Gastroesophageal sphincter (tissue), 4 donors: ENCODE measurements at places on chromosomes 3 and 15.

- H3K4me1 ChIP-seq: no peaks in the 10 kb centered on the region
- ATAC-seq: no peak
These were observed 60.5 kb upstream of the BCL6 start for GRCh38 chr3:187805774-187806173.

DNA sequence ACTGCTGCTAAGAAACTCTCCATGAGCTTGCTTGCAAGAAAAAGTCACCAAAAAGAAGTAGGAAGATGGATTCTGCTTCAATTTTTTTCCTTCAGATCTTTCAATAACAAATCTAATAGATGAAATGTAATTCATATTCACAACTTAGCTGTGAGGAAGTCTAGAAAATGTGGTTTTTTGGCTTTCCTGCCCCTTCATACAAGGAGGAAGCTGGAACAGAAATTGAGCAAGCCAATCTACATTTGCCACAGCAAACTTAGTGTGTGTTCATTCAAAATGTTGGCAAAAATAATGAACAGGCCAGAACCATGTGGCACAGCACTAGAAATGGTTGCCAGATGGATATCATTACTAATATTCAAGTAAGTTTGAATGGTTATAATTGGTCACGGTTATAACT, 93.2 kb upstream of the NEDD4 start:
- no peaks in the 10 kb centered on the region for H3K36me3 ChIP-seq
- no peak for ATAC-seq
- no peaks in the 10 kb centered on the region for H3K27me3 ChIP-seq
- no peaks in the 10 kb centered on the region for H3K4me1 ChIP-seq

GRCh38 chr15:35136321-35137189, 51.5 kb upstream of the NANOGP8 start:
- no peaks in the 10 kb centered on the region for H3K36me3 ChIP-seq
- H3K27me3 ChIP-seq: no peaks in the 10 kb centered on the region
- no peaks in the 10 kb centered on the region for H3K4me1 ChIP-seq
- H3K27ac ChIP-seq: no peak overlapping the region
- no peak overlapping the region for H3K4me3 ChIP-seq

DNA sequence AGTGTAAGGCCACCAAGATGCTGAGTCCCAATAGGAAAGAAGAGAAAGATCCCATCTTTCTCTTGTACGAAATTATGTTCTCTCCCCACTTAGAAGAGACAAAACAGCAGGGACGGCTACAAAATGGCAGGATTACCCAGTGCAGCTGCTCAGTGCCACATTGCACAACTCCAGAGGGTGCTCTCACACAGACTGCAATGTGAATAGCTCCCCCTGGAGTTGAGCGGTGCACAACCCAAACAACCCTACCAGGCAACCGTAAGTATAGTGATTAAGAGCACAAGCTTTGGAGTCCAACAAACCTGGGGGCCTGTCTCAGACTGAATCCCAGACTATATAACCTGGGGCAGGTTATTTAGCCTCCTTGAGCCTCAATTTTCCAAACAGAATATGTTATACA, 3.1 kb upstream of the BHLHE40 start:
- H3K36me3 ChIP-seq: no peaks in the 10 kb centered on the region
- no peaks in the 10 kb centered on the region for H3K27me3 ChIP-seq
- H3K4me3 ChIP-seq: no peak overlapping the region
- H3K4me1 ChIP-seq: peaks cover 12% of the 10 kb centered on the region
- no peak for ATAC-seq

DNA sequence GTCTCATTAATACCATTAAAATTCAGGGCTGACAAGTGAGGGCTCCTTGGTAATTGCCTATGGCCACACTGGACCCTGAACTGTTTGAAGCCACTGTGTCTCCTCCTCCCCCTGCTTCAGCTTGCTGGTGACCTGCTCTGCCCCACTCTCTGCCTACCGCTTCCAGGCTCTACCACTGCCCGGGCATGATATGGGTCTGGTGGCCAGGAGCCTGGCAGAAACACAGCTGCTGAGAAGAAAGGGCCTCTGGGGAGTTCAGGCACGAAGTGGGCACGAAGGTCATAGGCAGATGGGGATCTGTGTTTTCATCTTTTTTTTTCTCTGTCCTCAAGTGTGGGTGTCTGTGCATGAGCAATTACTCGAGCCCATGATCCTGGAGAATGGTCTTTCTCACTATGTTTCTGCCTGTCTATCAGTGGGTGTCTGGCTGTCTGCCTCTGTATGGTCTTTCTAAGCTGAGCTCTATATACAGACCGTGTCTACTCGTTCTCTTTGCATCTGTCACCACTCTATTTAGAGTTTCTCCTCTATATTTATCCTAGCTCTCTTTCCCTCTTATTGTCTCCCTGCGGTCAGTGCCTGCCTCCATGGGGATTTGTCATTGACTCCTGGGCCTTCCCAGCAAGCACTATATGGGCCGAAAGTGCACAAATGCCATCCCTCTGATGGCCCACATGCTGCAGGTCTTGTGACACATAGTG, 42.1 kb upstream of the EPHB1 start:
- no peak overlapping the region for H3K4me3 ChIP-seq
- H3K27me3 ChIP-seq: peaks cover 3% of the 10 kb centered on the region
- no peaks in the 10 kb centered on the region for H3K4me1 ChIP-seq
- H3K27ac ChIP-seq: no peak overlapping the region
- no peak for ATAC-seq

- H3K27ac ChIP-seq: no peak overlapping the region
- no peak for ATAC-seq
- no peaks in the 10 kb centered on the region for H3K4me1 ChIP-seq
- no peak overlapping the region for H3K4me3 ChIP-seq
- H3K27me3 ChIP-seq: peaks cover 11% of the 10 kb centered on the region
- H3K36me3 ChIP-seq: no peaks in the 10 kb centered on the region
These were observed 40.5 kb upstream of the VPS8 start for GRCh38 chr3:184771301-184772127.

- H3K27me3 ChIP-seq: no peaks in the 10 kb centered on the region
- no peak for ATAC-seq
- no peak overlapping the region for H3K4me3 ChIP-seq
- peaks cover 9% of the 10 kb centered on the region for H3K4me1 ChIP-seq
- H3K36me3 ChIP-seq: no peaks in the 10 kb centered on the region
These were observed 141.9 kb downstream of the BBX start for GRCh38 chr3:107664614-107665013.

DNA sequence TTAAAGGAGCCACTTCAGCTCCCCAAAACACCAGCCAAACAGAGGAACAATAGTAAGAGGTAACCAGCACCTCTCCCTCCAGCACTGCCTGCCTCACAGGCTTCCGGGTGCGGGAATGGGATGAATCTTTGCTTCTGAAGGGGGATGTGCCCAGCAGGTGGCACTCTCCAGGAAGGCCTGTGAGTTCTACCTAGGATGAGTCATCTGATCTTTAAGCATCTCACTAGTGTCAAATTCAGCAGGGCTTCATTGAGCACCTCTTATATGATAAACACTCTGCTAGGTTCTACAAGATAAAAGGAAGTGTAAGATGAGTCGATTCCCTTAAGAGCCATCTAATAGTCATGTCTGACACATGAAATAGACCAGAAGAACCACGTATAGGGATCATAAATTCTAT, 237.4 kb upstream of the UMPS start:
- H3K27me3 ChIP-seq: no peaks in the 10 kb centered on the region
- no peak overlapping the region for H3K4me3 ChIP-seq
- no peaks in the 10 kb centered on the region for H3K4me1 ChIP-seq

GRCh38 chr3:13107661-13108060, 34.4 kb upstream of the IQSEC1 start:
- no peak overlapping the region for H3K4me3 ChIP-seq
- ATAC-seq: no peak
- H3K4me1 ChIP-seq: no peaks in the 10 kb centered on the region
- H3K27ac ChIP-seq: no peak overlapping the region
- peaks cover 45% of the 10 kb centered on the region for H3K27me3 ChIP-seq
- H3K36me3 ChIP-seq: no peaks in the 10 kb centered on the region

- H3K4me3 ChIP-seq: no peak overlapping the region
- H3K4me1 ChIP-seq: no peaks in the 10 kb centered on the region
- no peak for ATAC-seq
- H3K36me3 ChIP-seq: no peaks in the 10 kb centered on the region
- no peak overlapping the region for H3K27ac ChIP-seq
- H3K27me3 ChIP-seq: no peaks in the 10 kb centered on the region
These were observed 152.3 kb downstream of the MCTP2 start for GRCh38 chr15:94383706-94384105.

DNA sequence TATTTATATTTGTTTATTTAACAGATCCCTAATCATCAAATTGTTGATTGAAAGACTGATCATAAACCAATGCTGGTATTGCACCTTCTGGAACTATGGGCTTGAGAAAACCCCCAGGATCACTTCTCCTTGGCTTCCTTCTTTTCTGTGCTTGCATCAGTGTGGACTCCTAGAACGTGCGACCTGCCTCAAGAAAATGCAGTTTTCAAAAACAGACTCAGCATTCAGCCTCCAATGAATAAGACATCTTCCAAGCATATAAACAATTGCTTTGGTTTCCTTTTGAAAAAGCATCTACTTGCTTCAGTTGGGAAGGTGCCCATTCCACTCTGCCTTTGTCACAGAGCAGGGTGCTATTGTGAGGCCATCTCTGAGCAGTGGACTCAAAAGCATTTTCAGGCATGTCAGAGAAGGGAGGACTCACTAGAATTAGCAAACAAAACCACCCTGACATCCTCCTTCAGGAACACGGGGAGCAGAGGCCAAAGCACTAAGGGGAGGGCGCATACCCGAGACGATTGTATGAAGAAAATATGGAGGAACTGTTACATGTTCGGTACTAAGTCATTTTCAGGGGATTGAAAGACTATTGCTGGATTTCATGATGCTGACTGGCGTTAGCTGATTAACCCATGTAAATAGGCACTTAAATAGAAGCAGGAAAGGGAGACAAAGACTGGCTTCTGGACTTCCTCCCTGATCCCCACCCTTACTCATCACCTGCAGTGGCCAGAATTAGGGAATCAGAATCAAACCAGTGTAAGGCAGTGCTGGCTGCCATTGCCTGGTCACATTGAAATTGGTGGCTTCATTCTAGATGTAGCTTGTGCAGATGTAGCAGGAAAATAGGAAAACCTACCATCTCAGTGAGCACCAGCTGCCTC, 14.7 kb downstream of the THBS1 start:
- peaks cover 66% of the 10 kb centered on the region for H3K4me1 ChIP-seq
- H3K4me3 ChIP-seq: no peak overlapping the region
- peak overlapping the region; percentile 55 for H3K27ac ChIP-seq
- no peak for ATAC-seq
- no peaks in the 10 kb centered on the region for H3K27me3 ChIP-seq

DNA sequence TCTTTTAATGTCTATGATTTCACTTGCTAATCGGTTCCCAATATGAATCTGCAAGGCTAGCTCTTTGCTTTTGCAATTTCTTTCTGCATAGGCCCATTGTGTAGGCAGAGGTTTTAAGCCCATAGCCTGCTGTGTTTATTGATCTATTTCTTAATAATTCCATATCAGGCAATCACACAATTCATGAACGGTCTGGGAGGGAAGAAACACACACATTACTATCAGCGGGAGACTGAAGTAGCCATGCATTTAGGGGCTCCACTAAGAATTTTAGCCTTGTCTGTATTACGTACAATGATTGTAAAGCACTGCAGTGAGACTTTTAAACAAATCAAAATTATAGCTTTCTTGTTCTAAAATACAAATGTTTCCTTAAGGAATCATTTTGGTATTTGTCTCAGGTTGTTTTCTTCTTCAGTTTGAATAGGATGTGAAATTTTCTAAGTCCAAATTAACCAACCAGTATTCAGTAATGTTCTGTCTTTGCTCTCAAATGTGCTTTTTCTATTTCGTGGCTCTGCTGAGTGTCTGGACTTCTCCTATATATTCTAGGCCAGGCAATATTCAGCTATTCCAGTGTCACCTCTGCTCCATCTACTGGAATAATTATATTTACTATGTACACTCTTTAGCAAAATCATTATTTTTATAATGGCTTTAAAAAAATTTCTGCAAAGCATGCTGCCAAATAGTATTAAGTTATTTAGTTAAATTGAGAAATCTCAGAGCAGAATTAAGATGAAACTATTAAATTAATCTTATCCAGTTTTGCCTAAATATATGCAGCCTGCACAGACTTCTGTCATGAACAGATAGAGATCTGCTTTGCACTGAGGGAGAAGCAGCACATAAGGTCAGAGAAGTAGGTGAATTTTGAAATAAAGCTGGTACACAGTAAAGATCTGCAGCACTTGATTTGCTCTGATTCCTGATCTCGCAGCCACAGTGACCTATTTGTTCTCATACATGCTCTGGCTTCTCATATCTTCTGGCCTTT, 103.0 kb upstream of the NAALADL2 start:
- no peak overlapping the region for H3K27ac ChIP-seq
- no peaks in the 10 kb centered on the region for H3K27me3 ChIP-seq
- H3K36me3 ChIP-seq: no peaks in the 10 kb centered on the region
- H3K4me3 ChIP-seq: no peak overlapping the region

GRCh38 chr15:39230205-39230907, 350.5 kb upstream of the THBS1 start:
- no peaks in the 10 kb centered on the region for H3K36me3 ChIP-seq
- no peak for ATAC-seq
- H3K27me3 ChIP-seq: no peaks in the 10 kb centered on the region
- no peak overlapping the region for H3K4me3 ChIP-seq
- peaks cover 29% of the 10 kb centered on the region for H3K4me1 ChIP-seq

- peak; percentile 38 for ATAC-seq
- peaks cover 14% of the 10 kb centered on the region for H3K36me3 ChIP-seq
- peaks cover 19% of the 10 kb centered on the region for H3K4me1 ChIP-seq
- H3K4me3 ChIP-seq: peak overlapping the region; percentile 40
- no peaks in the 10 kb centered on the region for H3K27me3 ChIP-seq
These were observed 708 bp upstream of the GCHFR start for GRCh38 chr15:40762919-40763800.

GRCh38 chr3:124034016-124034843, 42.3 kb upstream of the ROPN1 start:
- H3K27ac ChIP-seq: peak overlapping the region; percentile 88
- no peaks in the 10 kb centered on the region for H3K36me3 ChIP-seq
- H3K4me1 ChIP-seq: no peaks in the 10 kb centered on the region
- peaks cover 16% of the 10 kb centered on the region for H3K27me3 ChIP-seq

- no peaks in the 10 kb centered on the region for H3K36me3 ChIP-seq
- peak overlapping the region; percentile 7 for H3K27ac ChIP-seq
- peak; percentile 69 for ATAC-seq
- no peaks in the 10 kb centered on the region for H3K27me3 ChIP-seq
- peaks cover 13% of the 10 kb centered on the region for H3K4me1 ChIP-seq
These were observed 9.4 kb downstream of the NAA50 start for GRCh38 chr3:113736548-113737089.

DNA sequence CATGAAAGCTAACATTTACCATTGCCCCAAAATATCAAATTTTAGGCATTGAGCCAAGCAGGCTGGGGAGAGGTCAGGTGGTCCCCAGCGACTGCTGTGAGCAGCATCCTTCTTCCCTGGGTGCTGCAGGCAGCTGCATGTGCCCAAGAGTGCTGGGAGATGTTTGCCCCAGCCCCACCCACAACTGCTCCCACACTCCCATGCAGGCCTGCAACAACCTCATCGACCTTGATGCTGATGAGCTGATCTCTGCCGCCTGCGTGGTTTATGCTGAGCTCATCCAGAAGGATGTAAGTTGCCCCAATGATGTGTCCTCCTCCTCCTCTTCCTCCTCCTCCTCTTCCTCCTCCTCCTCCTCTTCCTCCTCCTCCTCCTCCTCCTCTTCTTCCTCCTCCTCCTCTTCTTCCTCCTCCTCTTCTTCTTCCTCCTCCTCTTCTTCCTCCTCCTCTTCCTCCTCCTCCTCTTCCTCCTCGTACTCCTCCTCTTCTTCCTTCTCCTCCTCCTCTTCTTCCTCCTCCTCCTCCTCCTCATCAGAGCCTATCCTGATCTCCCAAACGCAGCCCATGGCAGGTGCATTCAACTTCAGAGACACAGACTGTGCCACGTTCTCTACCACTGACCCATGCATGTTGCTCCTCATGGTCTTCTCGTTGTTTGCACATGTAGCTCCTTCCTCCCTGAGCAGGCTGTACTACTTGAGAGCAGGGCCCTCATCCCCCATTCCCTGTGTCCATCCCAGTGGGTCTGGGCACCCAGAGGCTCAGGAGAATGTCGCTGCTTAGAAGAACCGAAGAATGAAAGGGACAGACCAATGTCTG, 15.1 kb downstream of the TBC1D21 start:
- no peak for ATAC-seq
- no peak overlapping the region for H3K4me3 ChIP-seq
- H3K4me1 ChIP-seq: no peaks in the 10 kb centered on the region
